Right atrium auricular region (tissue), 2 donors: ENCODE measurements at places on chromosomes 13 and 19. TPM values are rescaled to one million over a fixed set of nuclear protein-coding genes. Genes with fewer than 3 reads are reported as not detected.

DNA sequence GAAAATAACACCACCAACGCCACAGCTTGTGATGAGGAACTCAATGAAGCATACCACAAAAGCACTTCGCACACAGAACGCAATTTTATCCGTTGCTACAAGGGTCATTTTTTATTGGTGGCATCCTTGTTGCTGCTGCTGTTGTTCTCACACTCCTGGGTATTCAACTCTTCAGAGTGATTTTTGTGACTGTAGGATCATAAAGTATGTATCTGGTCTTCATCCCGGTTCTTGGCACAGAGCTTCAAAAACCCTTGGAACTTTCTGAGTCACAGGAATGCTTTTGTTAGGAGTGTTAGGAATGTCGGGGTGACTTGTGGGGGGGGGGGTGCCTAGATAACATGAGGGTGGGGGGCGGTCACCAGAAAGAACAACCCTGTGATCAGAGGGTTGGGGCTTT, 108.4 kb downstream of the ZNF557 start:
- H3K27ac ChIP-seq, result no peak overlapping the region
- no peak for DNase-seq
- no peaks in the 10 kb centered on the region for H3K27me3 ChIP-seq

DNA sequence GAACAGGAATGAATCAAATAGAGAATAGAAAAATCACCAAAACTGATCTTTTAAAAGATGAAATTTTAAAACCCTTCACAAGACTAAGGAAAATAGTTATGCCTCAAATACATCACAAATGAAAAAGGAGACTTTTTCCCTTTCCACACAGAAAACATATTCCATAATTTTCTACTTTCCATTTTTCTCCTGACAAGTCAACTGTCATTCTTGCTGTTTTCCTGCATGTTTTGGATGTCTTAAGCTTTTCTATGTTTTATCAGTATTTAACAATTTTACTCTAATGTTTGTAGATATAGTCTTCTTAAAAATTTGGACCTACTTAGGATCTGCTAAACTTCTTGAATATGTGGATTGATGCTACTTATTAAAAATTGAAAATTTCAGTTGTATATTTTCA, 810.8 kb downstream of the OLFM4 start:
- H3K4me3 ChIP-seq, result no peak overlapping the region
- no peaks in the 10 kb centered on the region for H3K36me3 ChIP-seq
- H3K27me3 ChIP-seq, result no peaks in the 10 kb centered on the region
- no peak overlapping the region for H3K27ac ChIP-seq
- H3K4me1 ChIP-seq, result no peaks in the 10 kb centered on the region

DNA sequence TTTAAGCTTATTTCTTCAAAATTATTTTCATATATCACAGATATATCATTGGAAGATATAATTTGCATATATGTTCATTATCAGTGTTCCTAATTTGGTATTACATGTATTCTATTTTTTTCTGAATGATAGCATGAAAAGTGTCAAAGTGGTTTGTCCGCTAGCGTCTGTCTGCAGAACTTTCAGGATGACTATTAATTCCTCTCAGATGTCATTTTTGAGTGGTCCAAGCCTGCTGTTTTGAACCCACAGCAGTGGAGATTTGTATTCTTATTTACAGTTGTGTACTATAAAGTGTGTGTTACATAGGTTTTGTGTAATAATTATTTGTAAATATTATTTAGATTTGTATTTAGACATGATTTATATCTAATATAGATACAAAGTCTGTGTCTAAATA, 8.5 kb downstream of the UTP14C start:
- no peak overlapping the region for H3K27ac ChIP-seq
- no peaks in the 10 kb centered on the region for H3K4me1 ChIP-seq
- no peak overlapping the region for H3K4me3 ChIP-seq
- H3K36me3 ChIP-seq, result peaks cover 10% of the 10 kb centered on the region

Gene MIA
- total RNA-seq, result 3.5 TPM

Gene PSG6
- not detected for total RNA-seq
